ENCODE measurements at places on chromosomes 16 and 17. TPM values are rescaled to one million over a fixed set of nuclear protein-coding genes. Genes with fewer than 3 reads are reported as not detected.

The GINS2 gene
- total RNA-seq: 65.8 TPM

The TP53TG3 gene
- not detected for total RNA-seq

The SLC13A5 gene
- total RNA-seq: 0.13 TPM

The HCRT gene
- not detected for total RNA-seq

GRCh38 chr16:27471661-27472060 is 69.7 kb downstream of the IL21R start:
- DNase-seq: no peak

- DNase-seq: no peak
Observed at GRCh38 chr16:11325404-11326083, 19.7 kb upstream of the RMI2 start.

- no peak for DNase-seq
Observed at GRCh38 chr17:43616421-43616820, 45.3 kb downstream of the MEOX1 start.

DNA sequence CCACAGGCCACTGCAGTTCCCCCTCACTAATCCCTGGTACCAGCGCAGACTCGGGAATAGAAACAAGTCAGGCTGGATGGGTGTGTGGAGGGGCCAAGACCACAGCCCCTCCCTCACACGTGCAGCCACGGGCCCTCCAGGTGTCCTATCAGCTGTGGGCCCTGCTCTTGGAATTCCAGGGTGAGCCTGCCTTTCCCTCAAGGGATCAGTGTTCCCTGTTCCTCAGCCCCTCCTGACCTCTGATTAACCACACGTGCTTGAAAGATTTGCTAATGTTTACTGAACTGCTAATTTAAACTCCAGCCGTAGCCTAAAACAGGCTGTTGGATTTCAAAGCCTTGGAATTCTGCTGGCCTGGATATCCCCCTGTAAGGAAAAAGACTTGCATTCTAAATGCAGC is 146.4 kb downstream of the SOCS1 start:
- DNase-seq: no peak

DNA sequence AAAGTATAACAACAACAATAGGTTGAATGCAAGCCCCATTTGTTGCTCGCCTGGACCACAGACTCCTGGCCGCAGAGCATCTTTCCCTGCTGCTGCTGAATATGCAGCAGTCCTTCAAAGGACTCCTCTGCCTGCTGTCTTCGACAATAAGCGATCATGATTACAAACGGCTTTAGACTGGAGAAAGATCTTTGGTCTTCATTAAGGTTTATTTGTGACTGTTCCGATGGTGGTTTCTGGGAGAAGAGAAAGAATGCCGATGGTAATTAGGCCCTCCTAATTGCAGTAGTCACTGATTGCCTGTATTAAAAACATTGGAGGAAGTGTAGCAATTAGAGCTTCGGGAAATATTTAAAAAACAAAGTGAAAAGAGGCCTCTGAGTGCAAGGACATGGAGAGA is 138.2 kb downstream of the CACNG3 start:
- no peak for DNase-seq
